ENCODE measurements at places on chromosomes 1 and 21. TPM values are rescaled to one million over a fixed set of nuclear protein-coding genes. Genes with fewer than 3 reads are reported as not detected.

The LCE2C gene
- total RNA-seq, result not detected

The ALPL gene
- 4.9 TPM for total RNA-seq

The ZC3H11A gene
- 136 TPM for total RNA-seq

The RBBP4 gene
- 111 TPM for total RNA-seq

The CELA3A gene
- total RNA-seq, result not detected

The TMEM269 gene
- total RNA-seq, result under 0.01 TPM

The AQP10 gene
- not detected for total RNA-seq

The CFH gene
- 27.4 TPM for total RNA-seq

The OR14A2 gene
- total RNA-seq, result not detected

The CBR3 gene
- total RNA-seq, result 14.4 TPM

The ACTA1 gene
- not detected for total RNA-seq

The KRTAP19-1 gene
- total RNA-seq, result not detected

The KCNH1 gene
- 6.3 TPM for total RNA-seq

The AIM2 gene
- not detected for total RNA-seq
